HS-27A (cell line): ENCODE measurements at places on chromosomes 7 and 10.
A peak's percentile ranks its signal among the peaks of the same experiment; 100 is the strongest.

GRCh38 chr10:92076722-92077121 lies 153.2 kb downstream of the BTAF1 start:
- no peak for DNase-seq

DNA sequence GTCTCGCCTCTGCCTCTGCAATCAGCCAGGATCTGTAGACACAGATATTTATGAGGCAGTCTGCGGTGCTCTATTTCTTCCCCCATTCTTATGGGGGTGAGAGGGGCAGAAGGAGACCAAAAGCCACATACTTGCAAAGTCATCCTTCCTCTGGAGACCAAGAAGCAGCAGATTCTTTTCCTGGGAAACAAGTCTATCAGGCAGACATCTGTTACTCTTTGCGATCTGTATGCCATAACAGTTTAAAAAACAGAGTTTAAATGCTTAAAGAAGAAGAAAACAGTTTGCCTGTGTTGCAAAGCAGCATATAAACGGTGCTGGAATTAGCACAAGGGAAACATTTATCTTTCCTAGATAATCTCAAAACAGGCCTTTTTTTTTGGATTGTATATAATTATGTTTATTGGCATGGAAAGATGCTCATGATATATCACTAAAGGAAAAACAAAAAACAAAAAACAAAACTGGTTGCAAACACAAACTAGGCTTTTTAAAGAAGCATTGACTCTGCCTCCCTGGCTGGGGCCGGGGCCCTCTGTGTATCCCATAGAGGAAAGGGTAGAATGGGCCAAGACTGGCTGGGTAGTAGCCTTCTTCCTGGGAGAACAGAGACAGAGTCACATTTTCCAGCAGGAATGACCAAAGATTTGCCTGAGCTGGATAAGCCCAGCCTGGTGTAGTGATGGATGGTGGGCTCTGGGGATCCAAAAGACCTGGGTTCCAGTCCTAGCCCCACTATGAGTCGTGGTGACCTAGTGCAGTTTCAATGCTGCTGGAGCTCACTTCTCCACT lies 50.4 kb downstream of the RGS10 start:
- no peak for DNase-seq

DNA sequence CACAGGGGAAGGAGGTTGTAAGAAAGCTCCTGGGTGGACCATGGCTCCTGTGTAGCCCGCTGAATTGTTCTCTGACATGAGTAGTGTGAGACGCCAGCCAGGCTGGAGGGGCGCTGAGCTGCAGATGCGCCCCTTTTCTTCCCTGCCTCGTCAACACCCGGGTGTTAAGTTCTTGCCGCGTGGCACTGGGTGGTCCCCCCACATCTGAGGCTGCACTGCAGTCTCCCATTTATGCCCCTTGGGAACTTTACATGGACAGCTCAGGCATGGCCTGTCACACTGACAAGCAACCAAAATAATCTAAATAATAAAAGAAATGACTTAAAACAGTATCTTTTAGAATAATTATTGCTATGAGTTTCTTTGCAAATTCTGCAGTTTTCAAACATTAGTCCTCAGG lies 34.6 kb upstream of the HSPA12A start:
- DNase-seq: no peak

DNA sequence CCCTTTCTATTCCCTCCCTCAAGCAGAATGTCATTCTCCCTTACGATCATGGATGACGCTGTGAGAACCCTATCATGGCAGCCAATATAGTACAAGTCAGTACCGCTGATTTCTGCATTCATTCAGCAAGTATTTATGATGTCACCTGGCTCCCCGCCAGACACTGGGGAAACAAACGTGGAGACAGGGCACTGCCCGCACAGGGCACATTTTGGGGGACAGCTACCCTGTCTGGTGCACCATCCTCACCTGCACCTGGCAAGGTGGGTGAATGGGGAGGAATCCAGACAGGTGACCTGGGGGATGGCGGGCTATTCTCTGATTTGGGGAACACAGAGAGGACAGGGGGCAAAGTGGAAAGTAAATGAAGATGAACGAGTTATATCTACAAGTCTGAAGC lies 28.4 kb downstream of the MKI67 start:
- no peak for DNase-seq

DNA sequence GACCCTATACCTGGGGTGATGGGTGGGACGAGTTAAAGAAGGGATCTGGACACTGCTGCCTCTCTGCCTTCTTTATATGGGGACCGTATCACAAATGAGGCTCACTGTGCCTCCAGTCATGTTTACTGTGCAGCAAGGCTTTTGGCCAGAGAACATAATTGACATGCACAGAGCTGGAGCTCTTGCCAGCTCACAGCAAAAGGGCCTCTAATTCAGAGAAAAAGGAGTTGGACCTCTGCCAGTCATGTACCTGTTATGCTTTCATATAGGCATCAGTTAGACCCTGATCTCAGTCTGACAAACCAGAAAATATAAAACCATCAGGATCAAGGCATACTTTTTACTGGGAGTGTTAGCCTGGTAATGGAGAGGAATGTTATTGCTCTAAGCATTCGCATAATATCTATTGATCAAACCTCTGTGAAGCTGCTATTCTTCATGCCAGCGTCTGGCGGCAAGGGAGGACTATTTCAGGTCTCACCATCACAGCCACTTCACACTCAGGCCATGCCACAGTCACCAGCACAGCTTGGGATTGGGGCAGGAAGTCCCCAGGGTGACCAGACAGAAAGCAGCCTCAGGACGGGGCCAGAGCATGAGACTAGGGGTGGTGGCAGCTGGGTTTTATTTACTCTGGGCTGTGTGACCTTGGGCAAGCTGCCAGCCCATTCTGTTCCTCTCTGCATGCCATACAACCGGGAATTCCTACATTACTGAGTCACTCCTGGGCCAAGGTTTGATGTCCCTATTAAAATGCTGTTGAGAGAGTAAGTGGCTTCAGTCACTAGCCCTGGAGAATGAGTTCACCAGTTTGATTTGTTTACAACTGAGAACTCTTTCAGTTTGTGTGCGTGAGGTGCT lies 90.1 kb downstream of the NPSR1 start:
- peak; percentile 79 for DNase-seq

GRCh38 chr10:68492118-68492517 lies 20.3 kb upstream of the DNA2 start:
- DNase-seq: no peak
